Kidney (tissue), 22 donors: ENCODE measurements at places on chromosomes 12 and 14.

- no peaks in the 10 kb centered on the region for H3K4me1 ChIP-seq
- no peaks in the 10 kb centered on the region for H3K27me3 ChIP-seq
- no peaks in the 10 kb centered on the region for H3K36me3 ChIP-seq
- H3K4me3 ChIP-seq, result no peak overlapping the region
- no peak overlapping the region for H3K27ac ChIP-seq
These were observed 1089.7 kb downstream of the TRHDE start for GRCh38 chr12:73361864-73362230.

GRCh38 chr14:54589076-54589475, 22.1 kb downstream of the SAMD4A start:
- no peaks in the 10 kb centered on the region for H3K27me3 ChIP-seq
- DNase-seq, result no peak
- no peak overlapping the region for H3K27ac ChIP-seq
- no peaks in the 10 kb centered on the region for H3K4me1 ChIP-seq
- no peak overlapping the region for H3K4me3 ChIP-seq

DNA sequence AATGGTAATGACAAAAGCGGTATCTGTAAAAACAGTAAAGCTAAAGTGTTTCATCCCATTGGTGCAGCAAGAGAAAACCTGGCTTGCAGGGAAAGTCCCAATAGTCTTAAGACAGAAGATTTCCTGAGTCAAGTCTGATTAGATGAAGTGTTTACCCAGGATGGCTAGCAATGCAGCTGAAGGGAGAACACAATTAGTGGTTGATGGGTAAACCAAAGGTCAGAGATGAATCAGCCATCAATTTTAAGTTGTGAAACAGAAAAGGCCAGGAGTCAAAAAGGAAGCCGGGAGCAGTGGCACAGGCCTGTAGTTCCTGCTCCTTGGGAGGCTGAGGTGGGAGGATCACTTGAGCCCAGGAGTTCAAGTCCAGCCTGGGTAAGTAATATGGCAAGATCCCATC, 52.6 kb downstream of the SEC23A start:
- DNase-seq, result no peak
- H3K27me3 ChIP-seq, result no peaks in the 10 kb centered on the region
- H3K36me3 ChIP-seq, result peaks cover 36% of the 10 kb centered on the region
- no peak overlapping the region for H3K27ac ChIP-seq

GRCh38 chr14:68373847-68374444, 418.9 kb downstream of the ZFP36L1 start:
- no peaks in the 10 kb centered on the region for H3K27me3 ChIP-seq
- H3K4me3 ChIP-seq, result no peak overlapping the region
- H3K4me1 ChIP-seq, result peaks cover 4% of the 10 kb centered on the region
- H3K27ac ChIP-seq, result no peak overlapping the region
- no peaks in the 10 kb centered on the region for H3K36me3 ChIP-seq

GRCh38 chr12:64452559-64453329, 824 bp downstream of the TBK1 start:
- H3K27ac ChIP-seq, result peak overlapping the region; percentile 92
- no peaks in the 10 kb centered on the region for H3K4me1 ChIP-seq
- peak overlapping the region; percentile 97 for H3K4me3 ChIP-seq
- H3K27me3 ChIP-seq, result no peaks in the 10 kb centered on the region
- H3K36me3 ChIP-seq, result no peaks in the 10 kb centered on the region
- DNase-seq, result no peak

GRCh38 chr12:6200256-6201212, at the start of gene CD9:
TSS of gene CD9 (plus strand) at chr12:6200400. CDS start at chr12:6200500, 100 bp downstream.
- H3K27me3 ChIP-seq, result no peaks in the 10 kb centered on the region
- peaks cover 3% of the 10 kb centered on the region for H3K36me3 ChIP-seq
- H3K4me3 ChIP-seq, result peak within 1 kb of the TSS; percentile 64

- H3K4me1 ChIP-seq, result no peaks in the 10 kb centered on the region
- H3K4me3 ChIP-seq, result no peak overlapping the region
- H3K27me3 ChIP-seq, result no peaks in the 10 kb centered on the region
- H3K27ac ChIP-seq, result no peak overlapping the region
- DNase-seq, result no peak
These were observed 73.8 kb downstream of the DRAM1 start for GRCh38 chr12:101951002-101951670.

DNA sequence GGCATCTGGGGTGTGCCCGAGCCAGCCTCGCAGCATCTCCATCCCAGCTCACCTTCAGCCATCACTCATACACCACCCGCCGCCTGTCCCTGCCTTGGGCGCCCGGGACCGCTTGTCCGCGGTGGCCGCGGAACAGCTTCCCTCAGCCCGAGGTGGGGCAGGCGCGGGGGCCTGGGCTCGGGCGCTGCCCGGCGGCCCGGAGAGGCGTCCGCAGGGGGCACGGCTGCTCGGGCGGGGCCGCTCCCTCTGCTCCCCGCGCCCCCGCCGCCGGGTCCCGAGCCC, 430 bp downstream of the SLC41A2 start:
- peak overlapping the region; percentile 33 for H3K4me3 ChIP-seq
- H3K36me3 ChIP-seq, result no peaks in the 10 kb centered on the region
- no peak for DNase-seq
- H3K4me1 ChIP-seq, result peaks cover 6% of the 10 kb centered on the region

GRCh38 chr12:123269896-123270213, 1.8 kb downstream of the CDK2AP1 start:
- peaks cover 22% of the 10 kb centered on the region for H3K4me1 ChIP-seq
- DNase-seq, result no peak
- H3K36me3 ChIP-seq, result no peaks in the 10 kb centered on the region
- H3K27ac ChIP-seq, result peak overlapping the region; percentile 69

DNA sequence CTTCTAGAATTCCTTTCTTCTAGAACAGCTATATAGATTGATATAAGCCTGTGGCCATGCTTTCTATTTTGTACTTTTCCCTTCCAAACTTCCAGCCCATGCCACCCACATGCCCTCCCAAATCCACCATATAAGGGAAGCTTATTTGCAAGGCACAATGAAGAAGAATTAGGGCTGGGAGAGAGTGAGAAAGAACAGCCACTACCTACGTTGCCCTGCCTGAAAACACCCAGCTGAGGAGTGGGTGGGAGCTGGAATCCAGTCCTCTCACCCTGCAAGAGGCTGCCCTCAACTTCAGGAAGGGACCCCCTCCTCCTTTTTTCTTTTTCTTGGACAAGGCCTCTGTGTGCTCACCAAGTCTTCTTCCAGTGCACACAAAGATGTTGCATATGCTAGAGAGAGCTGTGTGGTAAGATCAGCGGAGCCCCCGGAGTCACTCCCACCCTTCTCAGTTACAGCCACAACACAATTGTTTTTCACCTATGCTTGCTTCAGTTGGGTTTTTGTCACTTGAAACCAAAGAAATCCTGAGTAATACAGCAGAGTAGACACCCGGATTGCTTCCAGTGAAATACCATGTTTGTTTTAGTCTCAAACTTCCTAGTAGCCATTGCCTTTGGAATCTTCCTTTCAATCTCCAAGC, 38.8 kb downstream of the CDKL1 start:
- H3K27ac ChIP-seq, result no peak overlapping the region
- H3K4me1 ChIP-seq, result no peaks in the 10 kb centered on the region
- no peak overlapping the region for H3K4me3 ChIP-seq
- H3K27me3 ChIP-seq, result no peaks in the 10 kb centered on the region
- no peaks in the 10 kb centered on the region for H3K36me3 ChIP-seq

- DNase-seq, result no peak
- H3K36me3 ChIP-seq, result no peaks in the 10 kb centered on the region
- H3K27me3 ChIP-seq, result no peaks in the 10 kb centered on the region
These were observed 36.0 kb downstream of the SYNDIG1L start for GRCh38 chr14:74389980-74390379.

- H3K27ac ChIP-seq, result no peak overlapping the region
- no peaks in the 10 kb centered on the region for H3K27me3 ChIP-seq
- no peaks in the 10 kb centered on the region for H3K4me1 ChIP-seq
- no peaks in the 10 kb centered on the region for H3K36me3 ChIP-seq
These were observed 125.2 kb downstream of the NTF3 start for GRCh38 chr12:5556946-5557673.

DNA sequence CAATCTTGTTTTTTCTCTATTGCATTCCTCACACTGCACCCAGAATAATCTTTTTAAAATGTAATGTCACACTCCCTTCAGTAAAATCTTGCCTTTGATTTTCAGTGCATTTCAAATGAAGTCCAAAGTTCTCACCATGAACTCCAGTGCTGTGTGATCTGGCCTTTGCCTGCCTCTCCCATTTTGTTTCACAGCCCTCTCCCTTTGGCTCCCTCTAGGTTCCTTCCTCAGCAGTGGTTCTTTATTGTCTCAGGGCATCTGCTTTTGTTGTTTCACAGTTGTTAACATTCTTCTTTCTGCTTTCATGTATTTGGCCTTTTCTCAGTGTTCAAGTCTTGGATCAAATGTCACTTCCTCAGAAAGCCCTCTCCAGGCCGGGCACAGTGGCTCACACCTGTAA, 84.5 kb upstream of the AMN1 start:
- no peaks in the 10 kb centered on the region for H3K27me3 ChIP-seq
- H3K27ac ChIP-seq, result no peak overlapping the region
- DNase-seq, result no peak
- H3K4me3 ChIP-seq, result no peak overlapping the region
- no peaks in the 10 kb centered on the region for H3K36me3 ChIP-seq

DNA sequence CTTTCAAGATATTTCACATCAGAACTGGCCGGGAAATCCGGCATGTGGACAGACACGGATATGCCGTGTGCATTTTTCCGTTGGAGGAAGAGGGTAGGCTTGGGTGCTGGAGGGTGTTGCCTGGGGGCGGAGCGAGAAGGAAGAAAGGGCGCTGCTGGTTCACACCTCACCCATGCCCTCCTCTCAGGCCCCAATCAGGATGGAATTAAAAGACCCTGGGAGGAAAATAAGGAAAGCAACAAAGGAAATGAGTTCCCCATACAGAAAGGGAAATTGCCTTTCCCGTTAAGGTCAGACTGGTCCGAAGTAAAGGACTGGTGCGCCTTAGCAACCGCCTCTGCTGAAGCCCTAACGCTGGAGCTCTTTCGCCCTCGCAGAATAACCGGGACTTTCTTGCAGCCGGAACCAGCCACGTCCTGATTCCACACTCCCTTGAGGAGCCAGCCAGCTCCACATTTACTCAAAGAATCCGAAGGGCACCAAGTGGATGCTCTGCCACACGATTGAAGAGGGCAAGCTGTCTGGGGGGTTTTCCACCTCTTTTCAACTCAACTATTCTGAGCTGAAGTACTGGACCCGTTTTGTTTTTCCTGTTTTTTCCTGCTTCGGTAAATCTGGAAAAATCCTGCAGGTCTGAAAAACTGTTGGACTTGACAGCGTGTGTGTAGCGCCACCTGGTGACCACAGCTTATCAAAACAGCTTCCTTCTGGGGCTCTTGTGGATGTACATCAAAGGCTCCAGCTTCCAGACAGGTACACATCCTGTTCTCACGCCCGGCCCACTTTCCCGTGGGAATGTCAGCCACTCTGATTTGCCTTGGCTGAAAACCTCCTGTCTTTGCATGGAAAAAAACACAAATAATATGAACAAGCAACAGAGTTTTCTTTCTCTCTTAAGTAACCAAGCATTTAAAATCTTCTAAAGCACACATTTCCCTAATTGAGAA, 37.6 kb upstream of the BCL2L14 start:
- no peak overlapping the region for H3K27ac ChIP-seq
- DNase-seq, result peak; percentile 94
- no peaks in the 10 kb centered on the region for H3K4me1 ChIP-seq
- H3K27me3 ChIP-seq, result no peaks in the 10 kb centered on the region
- H3K4me3 ChIP-seq, result peak overlapping the region; percentile 56

- H3K4me1 ChIP-seq, result no peaks in the 10 kb centered on the region
- no peak overlapping the region for H3K27ac ChIP-seq
- peak; percentile 51 for DNase-seq
These were observed 74.4 kb downstream of the PRIMA1 start for GRCh38 chr14:93713726-93714405.

- peaks cover 14% of the 10 kb centered on the region for H3K36me3 ChIP-seq
- H3K27ac ChIP-seq, result no peak overlapping the region
- DNase-seq, result no peak
- no peak overlapping the region for H3K4me3 ChIP-seq
These were observed 24.4 kb downstream of the ADCY6 start for GRCh38 chr12:48764521-48764920.

GRCh38 chr12:12217018-12217359, 49.9 kb downstream of the LRP6 start:
- DNase-seq, result no peak
- H3K36me3 ChIP-seq, result no peaks in the 10 kb centered on the region
- H3K4me1 ChIP-seq, result peaks cover 16% of the 10 kb centered on the region
- H3K27me3 ChIP-seq, result no peaks in the 10 kb centered on the region

DNA sequence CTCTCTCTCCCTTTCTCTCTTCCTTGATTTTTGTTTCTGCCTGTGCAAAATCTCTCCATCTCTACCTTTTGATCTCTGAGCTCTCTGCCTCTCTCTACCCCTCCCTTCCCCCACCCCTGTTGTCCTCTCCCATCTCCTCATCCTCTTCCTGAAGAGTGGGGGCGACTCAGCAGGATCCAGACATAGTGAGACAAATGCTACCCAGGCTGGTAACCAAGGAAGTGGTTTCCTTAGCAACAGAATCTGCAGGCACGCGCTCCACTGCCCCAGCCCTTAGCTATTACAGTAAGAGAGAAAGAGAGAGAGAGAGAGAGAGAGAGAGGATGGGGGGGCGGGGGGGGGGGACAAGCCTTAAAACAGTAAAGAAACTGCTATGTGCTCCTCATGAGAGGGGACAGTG, 85.6 kb downstream of the CMKLR1 start:
- H3K36me3 ChIP-seq, result no peaks in the 10 kb centered on the region
- no peaks in the 10 kb centered on the region for H3K27me3 ChIP-seq
- H3K27ac ChIP-seq, result no peak overlapping the region
- H3K4me3 ChIP-seq, result no peak overlapping the region
- peak; percentile 18 for DNase-seq

- no peaks in the 10 kb centered on the region for H3K4me1 ChIP-seq
- no peak for DNase-seq
- H3K4me3 ChIP-seq, result no peak overlapping the region
- H3K27me3 ChIP-seq, result no peaks in the 10 kb centered on the region
- H3K36me3 ChIP-seq, result no peaks in the 10 kb centered on the region
These were observed 307.4 kb downstream of the NUAK1 start for GRCh38 chr12:105831372-105831771.

DNA sequence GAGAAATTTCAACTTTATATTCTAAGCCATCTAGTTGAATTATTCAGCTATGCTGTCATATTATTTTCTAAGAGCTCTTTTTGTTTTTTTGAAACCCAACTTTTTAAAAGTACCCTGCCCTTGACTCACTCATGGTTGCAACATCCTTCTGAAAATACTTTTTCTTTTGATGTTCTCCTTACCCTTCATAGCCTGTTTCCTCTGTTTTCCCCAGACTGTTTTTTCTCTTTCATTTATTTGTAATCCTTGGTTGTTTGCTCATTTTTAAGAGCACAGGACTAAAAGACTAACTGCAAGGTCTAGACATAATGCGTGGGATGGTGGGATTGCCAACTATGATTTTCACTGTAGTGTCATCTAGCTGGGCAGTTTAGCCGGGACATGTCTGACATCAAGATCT, 21.2 kb upstream of the CDKL1 start:
- no peak overlapping the region for H3K27ac ChIP-seq
- H3K27me3 ChIP-seq, result no peaks in the 10 kb centered on the region
- no peak for DNase-seq
- H3K4me3 ChIP-seq, result no peak overlapping the region
- H3K36me3 ChIP-seq, result peaks cover 6% of the 10 kb centered on the region
- no peaks in the 10 kb centered on the region for H3K4me1 ChIP-seq

DNA sequence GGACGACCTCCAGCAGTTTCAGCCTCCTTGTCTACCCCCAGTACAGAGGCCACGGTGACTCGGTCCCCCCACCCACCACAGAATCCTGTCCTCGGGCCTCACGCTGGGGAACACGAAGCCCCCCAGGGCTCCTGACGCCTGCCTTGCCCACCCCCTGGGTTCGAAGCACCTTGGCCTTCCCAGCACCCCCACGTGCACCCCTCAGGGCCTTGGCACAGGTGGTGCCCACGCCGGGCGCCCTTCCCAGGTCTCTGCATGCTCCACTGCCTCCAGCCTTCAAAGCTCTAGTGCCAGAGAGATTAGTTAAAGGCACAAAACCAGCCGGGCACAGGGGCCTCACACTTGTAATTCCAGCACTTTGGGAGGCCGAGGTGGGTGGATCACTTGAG, 61.8 kb downstream of the NOC4L start:
- H3K27ac ChIP-seq, result no peak overlapping the region
- no peak for DNase-seq
- H3K4me1 ChIP-seq, result no peaks in the 10 kb centered on the region
- no peaks in the 10 kb centered on the region for H3K27me3 ChIP-seq
